Hematopoietic multipotent progenitor cell treated with erythropoietin and hydrocortisone succinate and interleukin-3 and kit ligand, for 8 days (in vitro differentiated cells): ENCODE measurements at places on chromosomes 3 and 15.

- no peak for DNase-seq
Measured at GRCh38 chr3:73558727-73559075, 66.0 kb downstream of the PDZRN3 start.

GRCh38 chr3:18113417-18113816 is 311.7 kb downstream of the SATB1 start:
- DNase-seq: no peak

DNA sequence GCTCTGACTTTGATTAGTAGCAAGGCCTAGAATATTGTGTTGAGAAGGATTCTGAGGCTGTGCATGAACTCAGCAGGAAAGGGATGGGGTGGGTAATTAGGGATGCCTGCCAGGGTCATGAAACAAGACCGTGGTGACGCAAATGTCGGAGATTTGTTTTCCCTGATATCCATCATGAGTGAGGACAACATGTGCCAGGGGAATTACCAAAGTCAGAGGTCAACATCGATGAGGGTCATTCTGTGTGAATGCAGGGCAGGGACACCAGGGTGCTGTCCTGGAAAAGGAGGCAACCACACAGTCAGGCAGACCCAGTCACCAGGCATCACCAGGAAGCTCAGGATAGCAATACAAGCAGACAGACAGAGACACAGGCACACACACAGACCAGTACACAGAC is 52.2 kb downstream of the SLCO2A1 start:
- no peak for DNase-seq

DNA sequence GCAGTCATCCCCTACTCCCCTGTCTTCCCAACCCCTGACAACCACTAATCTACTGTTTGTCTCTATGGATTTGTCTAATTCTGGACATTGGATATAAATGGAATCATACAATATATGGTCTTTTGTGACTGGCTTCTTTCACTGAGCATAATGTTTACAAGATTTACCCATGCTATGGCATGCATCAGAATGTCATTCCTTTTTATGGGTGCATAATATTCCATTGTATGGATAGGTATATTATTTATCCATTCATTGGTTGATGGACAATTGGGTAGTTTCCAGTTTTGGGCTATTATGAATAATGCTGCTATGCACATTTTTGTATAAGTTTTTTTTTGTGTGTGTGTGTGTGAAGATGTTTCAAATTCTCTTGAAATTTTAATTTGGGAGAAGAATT is 16.6 kb upstream of the TTBK2 start:
- DNase-seq: no peak

DNA sequence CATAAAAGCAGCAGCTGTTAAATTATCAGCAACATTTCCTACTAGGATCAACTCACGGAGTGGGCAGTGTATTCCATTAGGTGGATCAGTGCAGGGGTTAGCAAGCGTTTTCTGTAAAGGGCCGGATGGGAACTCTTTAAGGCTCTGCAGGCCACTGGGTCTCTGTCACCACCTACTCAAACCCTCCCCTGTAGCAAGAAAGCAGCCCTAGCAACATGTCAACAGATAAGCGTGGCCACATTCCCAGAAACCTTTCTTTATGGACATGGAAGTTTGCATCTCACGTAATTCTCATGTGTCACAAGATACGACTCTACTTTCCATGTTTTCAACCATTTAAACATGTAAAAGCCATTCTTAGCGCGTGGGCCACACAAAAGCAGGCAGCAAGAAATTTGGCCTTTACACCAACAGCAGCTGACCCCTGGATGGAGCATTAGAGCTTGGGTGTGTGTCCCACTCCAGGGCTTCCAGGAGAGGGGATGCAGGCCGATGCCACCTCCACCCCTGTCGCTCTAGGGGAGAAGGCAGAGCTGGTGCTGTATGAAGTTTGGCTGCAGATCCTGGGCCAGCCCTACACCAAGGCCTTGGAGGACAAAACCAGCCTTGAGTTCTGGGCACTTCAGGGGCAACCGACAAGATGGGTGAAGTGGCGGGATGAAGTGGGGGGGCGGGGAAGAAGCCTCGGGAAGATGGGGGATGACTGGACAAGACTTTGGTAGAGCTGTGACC is 48.2 kb upstream of the CSPG4 start:
- no peak for DNase-seq

- no peak for DNase-seq
Measured at GRCh38 chr15:47674586-47675232, 42.6 kb upstream of the SEMA6D start.

- no peak for DNase-seq
Measured at GRCh38 chr3:40653001-40653400, 128.2 kb downstream of the ZNF621 start.

GRCh38 chr15:91491101-91491950 is 362.2 kb upstream of the SLCO3A1 start:
- DNase-seq: peak; percentile 9

DNA sequence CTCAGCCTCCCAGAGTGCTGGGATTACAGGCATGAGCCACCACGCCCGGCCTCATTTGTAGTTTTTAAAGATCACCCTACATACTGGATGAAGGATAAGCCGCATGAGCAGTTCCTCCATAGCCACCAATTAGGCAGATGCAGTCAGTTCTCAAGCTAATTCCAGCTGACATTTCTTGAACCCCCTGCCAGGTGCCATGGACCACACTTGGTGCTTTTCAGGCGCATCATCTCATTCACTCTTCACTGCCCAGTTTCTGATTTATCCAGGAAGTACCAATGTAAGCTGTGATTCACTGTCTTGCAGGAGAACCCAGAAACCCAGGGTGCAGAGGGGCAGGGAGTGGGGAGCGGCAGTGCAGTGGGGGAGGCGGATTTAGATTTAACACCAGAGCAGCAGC is 56.5 kb upstream of the RASA2 start:
- no peak for DNase-seq

GRCh38 chr3:122957707-122958689 is 69.6 kb downstream of the SEMA5B start:
- no peak for DNase-seq

GRCh38 chr3:15512166-15512565 is 9.3 kb downstream of the COLQ start:
- DNase-seq: no peak

- DNase-seq: no peak
Measured at GRCh38 chr3:63582943-63583500, 69.5 kb upstream of the SNTN start.

GRCh38 chr3:47476330-47476626 is 537 bp upstream of the SCAP start:
- no peak for DNase-seq
